ENCODE measurements at places on chromosomes 5 and 9.

- no peak for DNase-seq
These were observed 194.8 kb downstream of the HSPA4 start for GRCh38 chr5:133246376-133247150.

DNA sequence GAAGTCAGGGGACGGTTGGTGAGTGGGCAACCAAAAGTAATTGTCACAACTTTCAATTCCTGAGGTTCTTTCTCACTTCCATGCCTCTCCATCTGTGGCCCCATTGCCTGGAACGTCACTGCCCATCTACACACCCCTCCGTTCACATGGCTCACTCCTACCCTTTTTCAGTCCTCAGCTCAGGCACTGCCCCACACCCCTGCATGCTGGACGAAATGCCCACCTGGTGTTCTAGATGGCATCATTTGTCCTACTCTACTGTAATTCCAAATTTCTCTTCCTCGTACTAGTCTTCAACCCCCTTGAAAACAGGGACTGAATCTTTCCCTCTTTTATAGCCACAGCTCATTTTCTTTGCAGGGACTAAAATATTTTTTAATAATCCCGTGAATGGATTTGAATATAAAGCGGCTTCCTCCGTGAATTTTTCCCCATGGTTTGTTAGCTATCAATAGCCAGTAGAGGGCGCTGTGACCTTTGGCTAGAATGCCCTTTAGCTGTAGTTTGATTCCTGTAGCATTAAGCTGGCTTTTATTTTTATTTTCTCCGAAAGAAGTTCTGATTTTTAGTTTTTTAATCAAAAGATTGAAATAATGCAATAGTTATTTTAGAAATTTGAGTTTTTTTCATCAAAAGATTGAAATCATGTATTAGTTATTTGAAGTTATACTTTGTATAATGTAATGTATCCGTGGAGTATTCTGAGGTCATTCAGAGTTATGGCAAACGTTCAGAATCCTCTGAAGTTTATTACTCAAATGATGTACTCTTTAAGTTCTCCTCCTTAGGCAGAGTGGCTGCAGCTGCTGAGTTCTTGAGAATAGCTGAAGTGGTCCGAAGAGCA is 232.1 kb downstream of the SH3GL2 start:
- DNase-seq, result peak; percentile 54

GRCh38 chr5:3302228-3302627 is 293.4 kb upstream of the IRX1 start:
- DNase-seq, result no peak

- DNase-seq, result peak; percentile 23
These were observed 53.3 kb upstream of the CTSL start for GRCh38 chr9:87672586-87672985.

- DNase-seq, result no peak
These were observed 3.3 kb upstream of the GRM6 start for GRCh38 chr5:178998441-178998840.

DNA sequence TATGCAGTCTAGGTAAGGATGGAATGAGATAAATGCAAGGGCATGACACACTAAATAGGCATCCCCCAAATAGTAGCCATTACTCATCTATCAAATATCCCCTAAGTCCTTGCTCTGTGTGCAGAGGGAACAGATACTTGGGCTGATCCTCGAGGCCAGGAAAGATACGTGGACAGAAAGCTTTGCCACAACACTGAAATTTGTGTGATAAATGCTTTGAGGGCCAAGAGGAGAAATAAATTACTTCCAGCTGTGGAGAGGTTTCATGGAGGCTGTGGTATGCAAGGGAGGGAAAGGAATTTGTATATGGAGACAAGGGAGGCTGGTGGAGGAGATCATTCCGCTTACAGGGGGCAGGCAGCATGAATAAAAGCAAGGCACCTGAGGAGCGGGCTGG is 18.5 kb downstream of the ATOX1 start:
- DNase-seq, result peak; percentile 83

DNA sequence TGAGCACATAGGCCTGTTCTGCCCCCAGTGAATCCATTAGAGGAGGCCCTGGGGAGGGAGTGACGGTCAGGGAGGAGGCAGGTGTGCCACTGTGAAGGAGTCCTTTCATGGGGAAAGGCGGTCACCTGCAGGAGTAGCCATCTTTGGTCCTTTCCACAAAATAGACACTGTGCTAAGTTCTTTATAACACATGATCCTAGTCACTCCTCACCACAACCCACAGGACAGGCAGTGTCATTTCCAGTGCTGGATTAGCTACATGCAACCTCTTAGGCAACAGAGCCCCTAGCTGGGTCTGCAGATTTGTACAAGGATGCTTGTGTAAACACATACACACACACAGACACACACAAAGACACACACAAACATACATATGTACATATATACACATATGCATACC is 18.3 kb downstream of the DOCK2 start:
- DNase-seq, result no peak

DNA sequence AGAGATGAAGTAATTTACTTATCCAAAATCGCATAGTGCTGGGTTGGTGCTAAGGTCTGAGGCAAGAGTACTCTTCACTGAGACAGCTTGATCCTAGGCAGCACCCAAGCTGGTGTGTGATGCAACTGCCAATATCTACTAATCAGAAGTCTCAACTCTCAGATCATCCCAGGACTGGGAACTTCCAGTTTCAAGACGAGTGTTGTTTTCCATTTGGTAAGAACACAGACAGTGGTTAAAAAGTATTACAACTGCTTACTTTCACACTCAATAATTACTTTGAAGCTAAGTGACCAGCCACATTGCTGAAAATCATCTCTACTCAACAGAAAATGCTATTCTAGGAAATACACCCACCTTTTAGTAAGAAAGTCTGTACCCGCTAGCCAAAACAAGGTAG is 45.3 kb downstream of the FBXW11 start:
- DNase-seq, result no peak

GRCh38 chr9:110069326-110070248 is 138.4 kb downstream of the C9orf152 start:
- DNase-seq, result peak; percentile 44

DNA sequence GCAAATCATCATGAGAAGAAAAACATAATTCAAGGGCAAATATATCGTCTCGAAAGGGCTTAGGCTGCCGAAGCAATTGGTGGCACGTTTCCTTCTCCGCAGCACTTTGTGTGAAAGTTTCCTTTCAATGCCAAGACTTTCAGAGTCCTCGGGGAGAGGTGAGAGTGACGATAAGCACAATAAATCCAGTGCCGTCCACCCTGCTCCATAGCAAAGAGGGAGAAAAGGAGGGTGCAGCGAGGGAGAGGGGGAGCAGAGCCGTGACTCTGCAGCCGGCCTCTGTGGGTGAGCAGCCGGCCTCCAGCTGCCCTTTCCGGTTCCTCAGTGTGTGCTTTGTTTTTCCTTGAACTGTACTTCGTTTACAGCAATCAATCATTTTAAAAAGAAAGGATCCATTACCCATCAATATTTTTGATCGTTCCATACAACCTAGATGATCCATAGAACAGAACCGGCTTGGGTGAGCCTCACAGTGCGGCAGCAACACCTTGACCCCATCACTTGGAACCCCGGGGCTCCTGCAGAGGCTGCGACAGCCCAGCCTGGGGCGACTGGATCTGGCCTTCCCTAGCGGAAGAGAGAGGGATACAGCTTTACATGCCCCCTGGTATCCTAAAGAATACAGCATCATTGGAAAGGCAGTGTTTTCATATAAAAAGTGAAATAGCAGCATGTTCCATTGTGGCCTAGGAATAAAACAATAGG is 247.0 kb upstream of the IRX4 start:
- no peak for DNase-seq

DNA sequence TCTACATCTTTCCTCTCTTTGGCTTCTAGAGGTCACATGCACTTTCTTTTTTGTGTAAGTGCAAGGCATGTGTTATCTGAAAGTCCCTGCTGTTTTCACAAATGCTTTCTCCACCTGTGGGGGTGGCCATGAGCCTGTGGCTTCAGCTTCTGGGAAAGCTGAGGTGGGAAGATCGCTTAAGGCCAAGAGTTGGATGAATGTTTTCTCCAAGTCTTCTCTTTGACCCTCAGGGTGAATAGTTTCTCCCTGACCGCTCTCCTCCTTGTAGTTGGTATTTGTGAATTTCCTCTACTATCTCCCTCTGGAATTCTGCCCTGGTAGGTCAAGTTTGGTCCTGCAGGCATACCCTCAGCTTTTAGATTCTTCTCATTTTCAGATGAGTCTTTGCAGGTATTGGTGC is 74.2 kb downstream of the UGCG start:
- no peak for DNase-seq

DNA sequence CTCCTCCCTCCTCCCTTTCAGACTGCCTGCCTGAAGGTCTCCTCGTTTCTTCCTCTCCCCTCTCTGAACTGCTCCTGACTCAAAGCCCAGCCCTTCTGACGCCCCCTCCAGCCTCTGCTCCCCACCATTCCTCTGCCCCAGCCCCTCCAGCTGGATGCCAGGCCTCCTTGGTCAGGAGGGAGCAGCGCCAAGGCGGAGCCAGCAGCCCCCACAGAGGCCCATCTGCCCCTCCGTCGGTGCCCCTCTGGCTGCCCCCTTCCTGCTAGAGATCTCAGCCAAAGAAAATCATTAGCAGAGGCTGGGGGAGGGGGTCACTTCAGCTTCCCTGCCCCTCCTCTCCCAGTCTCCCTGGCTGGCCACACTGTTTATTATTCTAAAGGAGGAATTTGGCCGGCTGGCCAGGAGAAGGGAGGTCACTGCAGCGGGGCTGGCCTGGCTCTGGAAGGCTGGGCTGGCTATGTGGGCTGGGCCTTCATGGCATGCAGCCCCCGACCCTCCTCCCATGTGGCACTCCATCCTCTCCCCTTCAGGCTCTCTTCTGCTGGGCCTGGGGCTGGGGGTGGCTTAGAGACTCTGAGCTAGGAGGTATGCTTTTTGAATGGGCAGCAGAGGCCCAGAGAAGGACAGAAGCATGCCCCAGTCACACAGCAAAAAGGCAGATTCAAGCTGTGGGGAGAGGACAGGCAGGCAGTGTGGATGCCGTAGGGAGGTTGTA is 16.9 kb downstream of the PDGFRB start:
- DNase-seq, result peak; percentile 40

GRCh38 chr5:42064821-42065220 is 139.7 kb downstream of the FBXO4 start:
- peak; percentile 31 for DNase-seq

- DNase-seq, result no peak
These were observed 130.8 kb downstream of the SEMA5A start for GRCh38 chr5:9415091-9415490.

DNA sequence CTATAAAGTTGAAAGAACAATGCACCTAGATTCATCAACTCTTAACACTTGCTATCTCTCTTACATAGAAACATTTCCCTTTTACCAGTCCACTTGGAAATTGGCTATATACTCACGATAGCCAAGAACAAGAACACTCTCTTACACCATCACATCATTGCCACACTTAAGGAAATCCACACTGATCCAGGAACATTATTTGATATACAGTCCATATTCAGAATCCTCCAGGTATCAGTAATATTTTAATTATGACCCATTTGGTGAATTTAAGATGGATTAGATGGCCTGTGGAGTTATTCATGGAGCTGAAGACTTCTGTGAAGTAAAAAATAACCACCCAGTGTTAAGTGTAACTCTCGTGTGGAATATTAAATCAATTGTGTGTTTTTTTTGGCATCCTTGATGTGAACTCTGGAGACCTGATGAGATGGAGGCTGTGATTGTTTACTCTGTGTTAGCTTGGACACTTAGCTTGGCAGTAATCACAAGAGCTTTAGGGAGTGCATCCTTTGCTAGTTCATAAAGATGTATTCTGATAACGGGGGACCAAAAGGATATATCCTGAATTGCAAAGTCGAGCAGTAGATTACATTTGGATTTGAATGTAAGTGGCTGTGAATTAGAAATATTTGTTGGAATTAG is 52.0 kb upstream of the ABL1 start:
- no peak for DNase-seq
